NCI-H226 (cell line): ENCODE measurements at places on chromosomes 6 and 20.

- DNase-seq, result no peak
These were observed 553.5 kb downstream of the PKHD1 start for GRCh38 chr6:51533962-51534361.

DNA sequence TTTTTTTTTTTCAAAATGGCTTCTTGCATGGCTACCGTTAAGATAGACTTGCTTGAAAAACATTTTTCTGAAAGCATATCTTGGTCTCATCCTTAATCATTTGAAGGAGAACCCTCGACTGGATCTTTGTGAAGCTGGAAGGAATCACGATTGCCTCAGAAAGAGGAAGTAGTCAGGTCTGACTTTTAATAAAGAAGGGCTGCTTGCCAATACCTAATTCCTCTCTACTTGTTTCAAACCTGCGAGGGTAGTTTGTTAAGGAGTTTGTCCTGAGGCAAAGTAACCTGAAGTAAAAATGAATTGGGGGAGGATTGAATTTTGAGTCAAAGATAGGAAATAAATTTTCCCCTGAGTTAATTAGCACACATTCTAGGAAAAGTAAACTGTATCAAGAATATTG, 288.1 kb upstream of the MAP3K7 start:
- DNase-seq, result no peak

DNA sequence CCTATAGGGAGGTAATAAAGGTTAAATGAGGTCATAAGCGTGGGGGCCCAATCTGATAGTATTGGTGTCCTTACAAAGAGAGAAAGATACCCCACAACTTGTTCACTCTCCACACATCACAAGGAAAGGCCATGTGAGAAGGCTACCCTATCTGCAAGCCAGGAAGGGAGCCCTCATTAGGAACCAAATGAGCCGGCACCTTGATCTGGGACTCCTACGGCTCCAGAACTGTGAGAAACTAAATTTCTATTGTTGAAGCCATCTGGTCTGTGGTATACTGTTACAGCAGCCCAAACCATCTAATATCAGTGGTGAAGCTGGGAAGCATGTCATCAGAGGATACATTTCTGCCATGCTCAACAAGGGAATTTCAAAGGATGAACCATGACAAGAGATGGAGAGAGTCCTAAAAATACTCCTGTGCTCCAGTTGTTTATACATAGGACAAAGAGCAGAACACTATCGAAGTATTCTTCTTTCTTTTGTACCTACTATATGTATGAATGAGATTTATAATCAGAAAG, 10.4 kb downstream of the COX7A2 start:
- no peak for DNase-seq

GRCh38 chr20:62010551-62011402, 54.9 kb downstream of the TAF4 start:
- DNase-seq, result peak; percentile 11

GRCh38 chr6:38580030-38580429, 59.7 kb downstream of the BTBD9 start:
- DNase-seq, result no peak

GRCh38 chr20:45452772-45453691, 16.5 kb upstream of the WFDC2 start:
- no peak for DNase-seq

DNA sequence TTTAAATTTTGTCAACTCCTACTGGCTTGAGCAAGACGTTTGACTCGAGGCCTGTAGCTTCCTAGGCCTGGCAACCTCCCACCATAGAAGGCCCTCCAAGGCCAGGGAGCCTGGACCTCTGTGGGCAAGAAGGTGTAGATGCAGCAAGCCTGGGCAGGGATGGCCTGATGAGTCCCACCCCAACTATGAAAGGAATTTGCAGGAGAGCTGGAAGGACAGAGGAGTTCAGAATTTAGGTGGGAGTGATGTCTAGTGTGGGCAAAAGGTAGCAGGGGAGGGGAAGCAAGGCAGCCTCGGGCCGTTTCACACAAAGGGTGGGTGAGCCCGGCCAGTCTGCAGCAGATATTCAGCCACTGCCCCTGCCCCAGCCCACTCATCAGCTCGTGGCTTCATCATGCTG, 245.2 kb downstream of the CDH26 start:
- peak; percentile 64 for DNase-seq

GRCh38 chr20:44828640-44829039, 18.3 kb upstream of the RIMS4 start:
- no peak for DNase-seq

DNA sequence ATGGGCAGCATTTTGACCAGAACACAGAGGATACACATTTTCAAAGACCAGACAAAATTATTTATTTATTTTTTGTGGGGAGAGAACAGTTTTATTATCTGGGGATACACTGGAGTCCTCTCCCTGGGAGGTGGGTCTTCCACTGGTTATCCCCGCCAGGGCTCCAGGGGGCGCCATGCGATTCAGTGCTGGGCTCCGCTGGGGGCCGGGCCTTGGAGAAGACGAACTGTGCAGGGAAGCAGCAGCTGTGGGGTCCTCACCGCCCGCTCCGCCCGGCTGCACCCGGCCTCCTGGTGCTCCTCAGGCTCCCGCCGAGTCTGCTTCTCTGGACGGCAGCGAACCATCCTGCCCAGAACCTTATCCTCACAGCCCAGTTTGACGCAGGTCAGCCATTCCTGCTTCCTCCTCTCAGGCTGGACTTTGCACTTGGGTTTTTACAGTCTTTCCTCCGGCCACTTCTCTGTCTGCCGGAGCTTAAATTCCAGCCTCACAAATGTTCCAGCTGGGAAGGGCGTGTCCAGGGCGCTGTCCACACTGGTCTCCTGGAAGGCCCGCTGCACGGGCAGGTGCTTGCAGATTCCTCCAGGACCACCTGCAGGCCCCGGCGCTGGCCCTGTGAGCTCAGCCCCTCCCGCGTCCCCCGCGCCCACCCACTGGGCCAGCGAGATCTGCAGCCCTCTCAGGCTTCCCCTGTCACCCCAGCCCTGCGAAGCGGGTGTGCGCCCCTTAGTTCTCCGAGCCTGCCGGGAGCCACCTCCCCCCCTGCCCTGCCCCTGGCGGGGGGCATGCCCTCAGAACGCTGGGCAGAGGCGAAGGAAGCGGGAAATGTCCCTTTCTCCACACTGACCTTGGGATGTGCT, 1830.0 kb upstream of the DEFB115 start:
- no peak for DNase-seq

- no peak for DNase-seq
These were observed 15.0 kb upstream of the JARID2 start for GRCh38 chr6:15230827-15231226.

GRCh38 chr6:127147534-127147933, 29.1 kb downstream of the RSPO3 start:
- no peak for DNase-seq

- DNase-seq, result no peak
These were observed 53.9 kb upstream of the TAGAP start for GRCh38 chr6:159098636-159099106.

GRCh38 chr20:20096421-20096820, 44.1 kb downstream of the CFAP61 start:
- DNase-seq, result no peak

DNA sequence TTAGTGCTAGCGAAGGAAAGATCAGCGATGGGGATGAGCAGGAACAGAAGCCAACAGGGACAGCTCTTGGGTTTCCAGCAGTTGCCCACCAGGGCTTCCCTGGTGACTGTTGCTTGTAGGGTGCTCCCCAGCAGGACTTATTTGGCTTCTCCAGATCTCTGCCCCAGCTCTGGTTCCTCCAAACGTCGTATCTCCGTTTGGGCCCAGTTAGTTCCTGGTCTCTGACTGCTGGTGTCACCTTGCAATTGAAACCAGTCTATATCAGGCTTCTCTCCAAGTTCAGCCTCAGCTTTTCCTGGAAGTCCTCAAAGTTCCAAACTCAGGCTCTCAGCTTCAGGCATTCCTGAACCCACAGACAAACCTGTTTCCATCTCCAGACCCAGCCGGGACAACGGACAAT, 70.8 kb upstream of the NXT1 start:
- no peak for DNase-seq

- DNase-seq, result no peak
These were observed 26.4 kb downstream of the ZFAND3 start for GRCh38 chr6:37845930-37846329.

DNA sequence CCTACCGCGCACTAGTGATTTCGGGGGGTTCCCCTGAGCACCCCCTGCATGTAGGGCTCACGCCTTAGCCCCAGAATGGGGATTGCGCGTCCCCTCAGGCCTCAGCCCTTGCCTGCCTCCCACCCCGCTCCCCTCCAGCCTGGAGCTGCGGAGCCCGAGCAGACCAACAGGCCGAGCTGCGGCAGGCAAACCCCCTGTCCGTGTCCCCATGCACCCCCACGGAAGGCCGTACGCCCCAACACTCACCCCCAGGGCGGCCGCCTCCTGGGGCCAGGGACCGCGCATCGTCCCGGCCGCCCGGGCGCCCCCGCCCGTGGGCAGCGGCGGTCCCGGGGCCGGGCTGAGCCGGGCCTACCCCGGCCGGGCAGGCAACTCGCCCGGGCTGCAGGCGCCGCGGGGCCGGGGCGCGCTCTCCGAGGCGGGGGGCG, 1.2 kb upstream of the KCNB1 start:
- no peak for DNase-seq

DNA sequence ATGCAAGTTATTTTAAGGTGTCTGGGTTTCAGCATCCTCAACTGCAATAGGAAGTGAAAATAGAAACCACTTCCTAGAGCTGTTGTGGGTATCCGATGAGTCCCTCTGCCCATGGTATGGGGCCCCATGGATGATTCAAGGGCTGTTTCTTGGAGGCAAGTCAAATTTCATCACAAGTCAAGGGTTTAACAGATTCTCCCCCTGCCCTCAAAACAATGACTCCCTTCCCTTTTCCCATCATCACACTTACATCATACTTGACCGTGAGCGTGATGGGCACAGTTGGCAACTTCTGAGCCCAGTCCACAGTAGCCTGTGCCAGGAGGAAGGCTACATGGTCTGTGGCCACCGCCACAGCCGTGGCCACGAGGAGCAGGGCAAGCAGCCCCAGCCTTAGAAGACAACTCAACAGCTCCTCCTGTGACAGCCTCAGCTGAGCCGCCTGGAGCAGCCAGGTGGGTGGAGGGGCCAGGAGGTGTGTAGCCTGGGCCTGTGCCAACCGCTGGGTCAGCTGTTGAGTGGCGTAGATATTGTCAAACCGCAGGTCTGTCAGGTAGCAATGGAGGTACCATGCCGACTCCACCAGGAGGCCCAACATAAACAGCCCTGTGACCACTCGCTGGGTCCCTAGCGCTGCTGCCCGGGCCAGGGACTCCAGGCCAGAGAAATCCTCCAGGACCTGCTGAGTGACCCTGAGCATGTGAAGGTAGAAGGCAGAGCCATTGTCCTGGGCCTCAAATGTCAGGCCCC, 5.2 kb downstream of the OCSTAMP start:
- DNase-seq, result no peak

- no peak for DNase-seq
These were observed 968.5 kb upstream of the GJE1 start for GRCh38 chr6:141164042-141164743.

DNA sequence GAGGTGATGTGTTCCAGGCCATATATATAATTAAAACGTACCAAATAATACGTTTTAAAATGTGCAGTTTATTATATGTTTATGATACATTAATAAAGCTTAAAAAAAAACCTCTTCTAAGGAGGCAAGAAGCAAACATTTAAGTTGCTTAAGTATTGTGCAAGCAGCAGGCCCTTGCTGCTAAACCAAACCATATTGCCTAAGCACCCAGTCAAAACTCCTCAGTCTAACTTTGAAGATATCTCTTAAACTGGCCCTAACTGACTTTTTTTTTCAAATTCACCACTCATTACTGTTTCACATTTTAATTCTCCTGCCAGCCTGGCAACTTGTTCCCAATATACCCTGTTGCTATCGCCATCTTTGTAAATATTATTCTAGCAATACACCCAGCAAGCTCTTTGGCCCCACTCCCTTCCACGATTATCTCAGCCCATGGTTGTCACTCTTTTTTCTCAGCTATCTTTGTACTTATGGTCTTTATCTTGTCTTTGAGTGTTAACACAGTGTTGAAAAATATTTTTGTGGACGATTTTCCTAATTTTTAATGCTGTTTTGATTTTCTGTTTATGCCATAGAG, 60.9 kb downstream of the C6orf58 start:
- DNase-seq, result no peak

GRCh38 chr6:155031091-155031490, 36.0 kb downstream of the TIAM2 start:
- no peak for DNase-seq

- no peak for DNase-seq
These were observed 212.5 kb downstream of the BMP7 start for GRCh38 chr20:57053793-57054552.

DNA sequence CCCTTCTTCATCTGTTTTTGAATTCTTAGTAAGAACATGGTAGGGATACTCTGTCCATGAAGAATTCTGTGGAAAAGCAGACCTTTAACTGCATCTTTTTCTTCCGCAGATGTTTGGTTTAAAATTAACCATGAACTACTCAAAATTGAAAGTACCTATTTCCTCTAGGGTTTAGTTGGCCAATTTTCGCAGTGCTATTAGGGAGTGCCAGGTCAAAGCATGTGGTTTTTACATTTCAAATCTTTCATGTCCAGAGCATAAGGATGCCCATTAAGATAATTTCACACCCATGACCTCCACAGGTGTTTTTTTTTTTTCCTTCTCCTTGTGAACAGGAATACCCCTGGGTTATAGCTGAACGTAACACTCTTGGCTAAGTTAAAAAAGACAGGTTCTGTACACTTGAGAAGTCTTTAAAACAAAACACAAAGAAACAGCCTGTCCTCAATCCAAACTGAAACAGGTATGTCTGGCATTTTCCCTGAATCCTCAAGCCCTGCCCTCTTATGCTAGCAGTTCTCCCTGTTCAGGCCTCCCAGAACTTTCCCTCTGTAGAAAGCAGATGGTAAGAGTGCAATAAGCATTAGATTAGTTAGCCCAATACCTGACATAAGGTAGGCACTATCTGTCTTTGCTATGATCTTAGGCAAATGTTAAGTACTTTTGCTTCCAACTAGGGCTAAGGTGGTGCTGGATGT, 67.1 kb downstream of the ELOVL5 start:
- DNase-seq, result no peak

DNA sequence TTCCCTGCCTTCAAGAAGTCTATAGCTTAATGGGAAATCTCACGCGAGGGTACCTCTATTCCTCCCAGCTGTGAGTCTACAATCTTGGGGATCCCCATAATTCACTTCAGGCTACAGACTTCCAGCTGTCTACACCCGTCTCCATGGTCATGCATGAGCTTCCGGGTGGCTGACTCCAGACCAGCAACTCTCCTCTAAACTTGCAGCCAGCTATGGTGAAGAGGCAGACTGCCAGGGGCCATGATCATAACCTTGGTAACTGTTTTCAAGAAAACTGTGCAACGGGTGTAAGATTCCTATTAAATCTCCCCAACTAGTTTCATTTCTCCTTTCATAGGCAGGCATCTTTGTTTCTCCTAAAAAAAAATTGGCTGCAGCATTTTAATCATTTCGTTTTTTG, 534.4 kb upstream of the CHD6 start:
- DNase-seq, result no peak

- DNase-seq, result peak; percentile 91
These were observed 545.6 kb upstream of the MAP3K7 start for GRCh38 chr6:91132461-91132860.

GRCh38 chr6:106974999-106975737, 639 bp upstream of the CD24 start:
- DNase-seq, result peak; percentile 49
